ENCODE measurements at places on chromosomes 4 and X.
A peak's percentile ranks its signal among the peaks of the same experiment; 100 is the strongest.

- H3K4me3 ChIP-seq: no peak overlapping the region
- no peaks in the 10 kb centered on the region for H3K36me3 ChIP-seq
- DNase-seq: no peak
- H3K4me1 ChIP-seq: no peaks in the 10 kb centered on the region
- no peak overlapping the region for H3K27ac ChIP-seq
Observed at GRCh38 chrX:54246866-54247265, 63.8 kb upstream of the FAM120C start.

DNA sequence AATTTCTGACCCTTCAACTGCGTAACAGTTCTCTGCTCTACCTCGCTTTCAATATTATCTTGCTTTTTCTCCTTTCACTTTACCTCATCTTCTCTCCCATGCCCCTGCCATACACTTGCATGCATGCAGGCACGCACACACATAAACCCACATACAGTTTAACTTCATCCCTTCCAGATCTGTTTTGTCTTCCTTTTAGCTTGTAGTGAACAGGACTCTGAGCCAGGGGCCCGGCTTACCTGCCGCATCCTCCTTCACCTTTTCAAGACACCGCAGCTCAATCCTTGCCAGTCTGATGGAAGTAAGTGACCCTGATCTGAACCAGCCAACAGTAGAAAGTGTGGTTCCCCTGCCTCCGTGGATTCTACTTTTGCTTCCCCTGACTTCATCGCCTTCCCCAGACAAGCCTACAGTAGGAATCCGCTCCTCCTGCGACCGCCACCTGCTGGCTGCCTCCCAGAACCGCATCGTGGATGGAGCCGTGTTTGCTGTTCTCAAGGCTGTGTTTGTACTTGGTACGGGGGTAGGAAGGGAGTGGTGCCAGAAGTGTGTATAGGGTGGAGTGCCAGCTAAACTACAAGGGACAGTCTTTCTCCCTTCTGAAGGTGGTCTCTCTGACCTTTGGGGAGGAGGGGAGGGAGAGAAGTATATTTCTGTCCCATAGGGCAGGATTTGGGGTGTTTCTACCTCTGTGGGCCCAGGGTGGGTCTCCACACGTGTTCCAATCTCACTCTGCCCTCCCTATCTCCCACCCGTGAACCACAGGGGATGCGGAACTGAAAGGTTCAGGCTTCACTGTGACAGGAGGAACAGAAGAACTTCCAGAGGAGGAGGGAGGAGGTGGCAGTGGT is 10.7 kb downstream of the MED12 start:
- H3K4me3 ChIP-seq: no peak overlapping the region
- peaks cover 16% of the 10 kb centered on the region for H3K4me1 ChIP-seq
- peaks cover 69% of the 10 kb centered on the region for H3K36me3 ChIP-seq
- DNase-seq: peak; percentile 43
- peak overlapping the region; percentile 43 for H3K27ac ChIP-seq

GRCh38 chr4:159250751-159251325 is 148.0 kb downstream of the RAPGEF2 start:
- H3K27ac ChIP-seq: no peak overlapping the region
- no peaks in the 10 kb centered on the region for H3K4me1 ChIP-seq
- H3K27me3 ChIP-seq: no peaks in the 10 kb centered on the region
- no peak overlapping the region for H3K4me3 ChIP-seq

- no peak overlapping the region for H3K27ac ChIP-seq
- H3K36me3 ChIP-seq: no peaks in the 10 kb centered on the region
- H3K4me3 ChIP-seq: no peak overlapping the region
- no peak for DNase-seq
- H3K27me3 ChIP-seq: no peaks in the 10 kb centered on the region
Observed at GRCh38 chr4:130738233-130738632, 1642.3 kb downstream of the C4orf33 start.

DNA sequence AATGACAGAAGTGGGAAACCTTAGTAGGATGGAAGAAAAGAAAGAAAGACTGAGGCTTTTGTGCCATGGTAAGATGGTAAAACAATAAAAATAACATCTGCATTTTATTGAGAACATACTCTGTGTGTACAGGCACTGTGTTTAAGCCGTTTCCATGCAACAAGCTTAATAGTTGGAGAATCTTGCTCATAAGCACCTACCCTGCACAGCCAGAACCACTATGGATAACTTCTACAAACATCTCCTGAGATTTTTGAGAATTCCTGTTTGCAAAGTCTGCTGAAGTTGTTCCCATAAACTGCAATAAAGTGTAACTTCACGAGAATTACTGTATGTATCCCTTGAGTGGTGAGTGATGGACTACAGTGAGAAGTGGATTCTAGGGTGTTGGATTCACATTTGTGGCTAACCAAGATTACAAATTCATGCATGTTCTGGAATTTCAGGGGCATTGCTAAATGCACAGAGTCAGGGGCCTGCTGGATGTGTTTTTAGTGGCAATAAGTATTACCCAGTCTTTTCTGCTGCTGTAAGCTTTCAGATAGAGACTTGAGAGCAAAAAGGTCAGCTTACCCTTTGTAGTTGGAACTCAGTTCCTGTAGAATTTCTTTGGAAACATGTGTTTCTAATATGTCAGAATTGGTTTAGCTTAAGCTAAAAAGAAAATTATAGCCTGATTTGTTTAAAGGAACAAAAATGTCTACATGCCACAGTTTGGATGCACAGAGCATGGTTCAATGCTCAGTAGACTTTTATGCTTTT is 132.5 kb downstream of the AFF1 start:
- H3K4me1 ChIP-seq: no peaks in the 10 kb centered on the region
- peaks cover 3% of the 10 kb centered on the region for H3K36me3 ChIP-seq
- no peak for DNase-seq
- no peak overlapping the region for H3K4me3 ChIP-seq
- no peak overlapping the region for H3K27ac ChIP-seq
- H3K27me3 ChIP-seq: no peaks in the 10 kb centered on the region

- no peaks in the 10 kb centered on the region for H3K36me3 ChIP-seq
- H3K27me3 ChIP-seq: no peaks in the 10 kb centered on the region
- H3K27ac ChIP-seq: no peak overlapping the region
- no peak for DNase-seq
Observed at GRCh38 chrX:108297290-108297689, 140.9 kb downstream of the COL4A6 start.

DNA sequence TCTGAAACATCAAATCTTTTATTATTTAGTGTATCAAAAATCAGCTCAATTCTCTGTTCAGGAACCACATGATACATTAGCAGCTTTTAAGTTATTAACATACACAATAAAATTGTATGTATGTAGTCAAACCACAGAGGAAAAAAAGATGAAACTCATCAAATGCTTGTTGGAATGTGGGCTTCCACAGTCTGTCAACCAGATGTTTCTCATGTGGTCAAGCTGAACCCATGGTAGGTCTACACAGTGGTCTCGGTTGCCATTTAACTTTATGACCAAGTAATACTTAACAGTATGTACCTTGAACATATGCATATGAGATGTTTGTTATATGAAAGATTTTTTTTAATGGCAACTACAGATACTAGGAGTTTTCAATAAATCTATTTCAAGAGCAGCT is 427.8 kb downstream of the IL15 start:
- no peak overlapping the region for H3K27ac ChIP-seq
- H3K36me3 ChIP-seq: no peaks in the 10 kb centered on the region
- H3K4me1 ChIP-seq: no peaks in the 10 kb centered on the region
- DNase-seq: no peak

- no peak overlapping the region for H3K4me3 ChIP-seq
- H3K4me1 ChIP-seq: no peaks in the 10 kb centered on the region
- H3K27me3 ChIP-seq: no peaks in the 10 kb centered on the region
- DNase-seq: no peak
Observed at GRCh38 chr4:95506264-95506663, 42.5 kb downstream of the UNC5C start.

- no peak overlapping the region for H3K27ac ChIP-seq
- H3K27me3 ChIP-seq: peaks cover 60% of the 10 kb centered on the region
- H3K36me3 ChIP-seq: no peaks in the 10 kb centered on the region
- H3K4me3 ChIP-seq: no peak overlapping the region
- no peak for DNase-seq
Observed at GRCh38 chr4:112516471-112517066, 589 bp upstream of the NEUROG2 start.

DNA sequence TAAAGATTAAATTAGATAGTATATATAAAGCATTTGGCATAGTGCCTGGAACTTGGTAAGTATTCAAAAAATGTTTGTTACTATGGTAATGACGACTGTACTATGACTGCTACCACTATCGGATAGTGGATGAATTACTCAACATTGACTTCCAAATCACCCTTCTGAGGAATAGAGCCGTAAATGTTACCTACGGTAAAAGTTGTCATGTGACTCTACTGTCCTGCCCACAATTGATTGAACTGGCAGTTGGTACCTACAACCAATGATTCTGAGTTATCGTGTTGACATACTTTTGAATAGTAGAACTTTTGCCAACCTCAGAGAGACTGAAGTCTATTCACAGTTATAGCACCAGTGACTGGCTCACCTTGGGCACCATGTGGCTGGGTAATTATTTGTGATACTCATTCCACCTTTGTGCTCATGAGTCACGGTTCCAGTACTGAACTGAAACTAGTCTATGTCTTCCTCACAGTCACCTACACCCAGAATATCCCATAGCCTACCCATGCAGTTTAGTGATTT is 185.5 kb upstream of the PITX2 start:
- H3K27me3 ChIP-seq: no peaks in the 10 kb centered on the region
- no peak overlapping the region for H3K4me3 ChIP-seq
- H3K27ac ChIP-seq: no peak overlapping the region

GRCh38 chrX:41332408-41333002 is 1.5 kb upstream of the DDX3X start:
- no peaks in the 10 kb centered on the region for H3K36me3 ChIP-seq
- peak overlapping the region; percentile 100 for H3K27ac ChIP-seq
- H3K4me1 ChIP-seq: peaks cover 24% of the 10 kb centered on the region
- H3K27me3 ChIP-seq: no peaks in the 10 kb centered on the region
- H3K4me3 ChIP-seq: peak overlapping the region; percentile 85
- DNase-seq: no peak

DNA sequence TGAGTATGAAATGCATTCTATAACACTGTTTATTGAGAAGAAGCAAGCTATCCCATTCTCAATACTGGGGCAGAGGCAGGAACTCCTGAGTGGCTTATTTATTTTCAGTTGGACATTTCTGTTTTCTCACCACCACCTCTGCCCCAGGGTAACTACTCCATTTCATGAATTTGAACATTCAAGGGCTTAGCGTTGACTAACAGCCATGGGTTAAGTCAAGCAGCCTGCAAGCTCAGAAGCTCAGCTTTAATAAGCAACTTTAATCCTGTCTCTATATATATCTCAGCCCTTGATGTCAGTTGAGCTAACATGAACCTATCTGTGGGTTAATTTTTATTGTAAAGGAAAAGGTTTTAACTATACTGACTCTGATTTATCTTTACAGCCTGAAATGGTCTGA is 93.8 kb downstream of the MBNL3 start:
- H3K4me1 ChIP-seq: no peaks in the 10 kb centered on the region
- no peak overlapping the region for H3K4me3 ChIP-seq
- no peaks in the 10 kb centered on the region for H3K36me3 ChIP-seq
- H3K27me3 ChIP-seq: no peaks in the 10 kb centered on the region
- DNase-seq: no peak

DNA sequence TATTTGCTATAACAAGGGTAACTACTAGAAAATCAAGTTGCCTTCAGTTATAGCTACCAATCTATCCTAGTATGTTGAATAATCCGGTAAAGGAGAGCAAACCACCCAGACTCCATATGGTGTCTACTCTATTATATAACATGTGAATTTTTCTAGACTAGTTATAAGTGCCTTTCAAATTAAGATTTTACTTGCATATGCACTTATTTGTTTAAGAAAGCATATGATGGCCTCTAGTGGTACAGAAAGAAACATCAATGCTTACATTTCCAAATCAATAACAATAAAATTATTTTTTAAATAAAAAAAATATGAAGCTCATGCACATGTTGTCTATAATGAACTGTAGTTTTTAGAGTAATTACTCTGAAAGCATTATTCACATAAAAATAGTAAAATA is 1516.4 kb upstream of the PABPC4L start:
- H3K27me3 ChIP-seq: no peaks in the 10 kb centered on the region
- DNase-seq: no peak
- H3K27ac ChIP-seq: no peak overlapping the region
- H3K36me3 ChIP-seq: no peaks in the 10 kb centered on the region
- H3K4me1 ChIP-seq: no peaks in the 10 kb centered on the region
- no peak overlapping the region for H3K4me3 ChIP-seq

DNA sequence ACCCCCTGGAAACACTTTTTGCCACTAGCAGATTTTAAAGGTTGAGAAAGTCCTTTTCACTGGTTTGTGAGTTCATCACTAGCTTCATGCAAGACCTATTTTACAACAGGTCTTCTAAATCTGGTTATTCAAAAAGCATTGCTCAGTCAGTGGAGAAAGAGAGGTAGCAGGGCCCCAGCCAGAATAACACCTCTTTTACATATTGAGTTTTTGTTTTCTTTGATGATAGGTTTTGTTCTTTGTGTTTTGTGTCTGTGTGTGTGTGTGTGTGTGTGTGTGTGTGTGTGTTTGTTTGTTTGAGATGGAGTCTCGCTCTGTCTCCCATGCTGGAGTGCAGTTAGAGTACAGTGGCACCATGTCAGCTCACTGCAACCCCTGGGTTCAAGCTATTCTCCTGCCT is 2.7 kb upstream of the VEGFC start:
- H3K4me1 ChIP-seq: no peaks in the 10 kb centered on the region
- DNase-seq: no peak
- no peaks in the 10 kb centered on the region for H3K36me3 ChIP-seq
- no peak overlapping the region for H3K4me3 ChIP-seq

DNA sequence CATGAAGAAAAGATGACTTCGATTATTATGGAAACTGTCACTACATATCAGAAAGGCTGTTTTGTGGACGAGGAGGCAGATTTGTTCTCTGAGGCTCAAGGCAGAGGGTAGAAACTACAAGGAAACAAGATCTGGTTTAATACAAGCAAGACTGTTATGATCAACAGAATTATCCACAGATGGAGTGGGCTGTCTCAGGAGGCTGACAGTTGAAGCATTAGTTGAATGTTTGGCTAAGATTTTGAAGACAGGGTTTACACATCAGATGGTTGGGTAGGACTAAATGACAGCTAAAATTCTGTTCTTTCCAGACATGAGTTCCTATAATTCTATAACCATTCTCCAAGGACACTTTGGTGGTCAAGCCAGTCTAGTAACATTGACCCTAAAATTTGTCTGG is 49.8 kb downstream of the LDOC1 start:
- no peak overlapping the region for H3K4me3 ChIP-seq
- no peaks in the 10 kb centered on the region for H3K27me3 ChIP-seq
- no peak for DNase-seq
- H3K36me3 ChIP-seq: no peaks in the 10 kb centered on the region
- H3K27ac ChIP-seq: no peak overlapping the region

DNA sequence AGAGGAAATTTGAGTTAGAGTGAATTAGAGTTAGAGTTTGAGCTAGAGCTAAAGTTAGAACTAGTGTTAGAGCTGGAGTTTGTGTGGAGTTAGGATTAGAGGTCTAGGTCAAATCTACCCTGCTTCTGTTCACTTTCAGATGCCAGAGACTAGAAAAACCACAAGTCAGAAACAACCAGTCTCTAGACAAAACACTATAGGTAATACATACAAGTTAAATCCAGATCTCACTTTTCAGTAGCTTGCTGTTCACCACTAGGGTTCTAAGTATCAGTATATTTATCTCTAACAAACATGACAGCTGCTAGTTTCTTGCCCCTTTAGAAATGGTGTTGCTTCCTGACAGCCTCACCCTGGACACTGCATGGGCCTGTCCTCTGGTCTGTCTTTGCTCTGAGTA is 300.7 kb downstream of the ARAP2 start:
- no peaks in the 10 kb centered on the region for H3K27me3 ChIP-seq
- no peaks in the 10 kb centered on the region for H3K36me3 ChIP-seq
- no peaks in the 10 kb centered on the region for H3K4me1 ChIP-seq
- no peak overlapping the region for H3K4me3 ChIP-seq
